ENCODE measurements at places on chromosomes 2 and 18.

DNA sequence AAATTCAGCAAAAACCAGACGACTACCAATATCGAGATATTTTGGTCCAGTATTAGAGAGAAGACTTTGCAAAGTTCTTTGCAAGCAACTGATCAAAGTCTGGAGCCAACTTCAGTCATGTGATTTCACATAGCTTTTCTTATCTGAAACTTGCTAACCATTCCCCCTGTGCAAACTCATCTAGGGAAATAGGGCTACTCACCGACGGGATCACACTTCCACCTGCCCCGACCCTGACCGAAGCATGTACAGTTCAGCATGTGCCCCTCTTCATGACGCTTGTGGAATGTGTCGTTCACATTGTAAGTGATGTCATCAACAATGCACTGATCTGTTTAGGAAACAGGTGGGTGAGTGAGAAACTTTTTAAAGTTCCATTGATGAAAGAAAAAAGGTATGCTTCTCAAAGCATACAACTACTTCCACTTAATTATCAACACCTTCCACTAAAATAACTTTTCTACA lies 15.4 kb downstream of the FN1 start:
- DNase-seq = no peak

DNA sequence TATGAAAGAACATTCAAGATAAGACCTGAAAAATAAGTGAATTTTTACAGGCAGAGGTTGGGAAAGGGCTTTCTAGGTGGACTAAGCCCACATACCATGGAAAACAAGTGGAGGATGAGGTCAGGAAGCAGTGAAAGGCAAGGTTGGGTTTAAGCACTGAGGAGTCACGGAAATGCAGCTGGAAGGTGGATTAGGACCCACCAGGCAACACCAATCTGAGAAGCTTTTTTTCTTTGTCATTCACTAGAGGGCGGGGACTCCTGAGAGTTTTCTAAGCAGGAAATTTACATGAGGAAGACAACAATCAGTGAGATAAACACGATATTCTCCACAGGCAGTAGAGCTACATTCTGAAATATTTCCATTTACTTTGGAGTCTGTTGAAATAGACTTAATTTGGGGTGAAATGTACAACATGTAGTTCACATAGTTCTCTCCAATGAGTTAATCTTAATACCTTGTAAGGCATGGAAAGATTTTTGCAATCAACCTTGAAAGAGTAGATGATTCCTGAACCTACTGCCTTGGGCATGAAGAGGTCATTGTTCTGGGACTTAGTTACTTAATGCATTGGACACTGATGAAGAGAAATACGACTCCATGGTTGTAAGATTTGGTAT lies 40.7 kb downstream of the VIT start:
- no peak for DNase-seq

- no peak for DNase-seq
Observed at GRCh38 chr2:106991866-106992265, 105.9 kb upstream of the ST6GAL2 start.

DNA sequence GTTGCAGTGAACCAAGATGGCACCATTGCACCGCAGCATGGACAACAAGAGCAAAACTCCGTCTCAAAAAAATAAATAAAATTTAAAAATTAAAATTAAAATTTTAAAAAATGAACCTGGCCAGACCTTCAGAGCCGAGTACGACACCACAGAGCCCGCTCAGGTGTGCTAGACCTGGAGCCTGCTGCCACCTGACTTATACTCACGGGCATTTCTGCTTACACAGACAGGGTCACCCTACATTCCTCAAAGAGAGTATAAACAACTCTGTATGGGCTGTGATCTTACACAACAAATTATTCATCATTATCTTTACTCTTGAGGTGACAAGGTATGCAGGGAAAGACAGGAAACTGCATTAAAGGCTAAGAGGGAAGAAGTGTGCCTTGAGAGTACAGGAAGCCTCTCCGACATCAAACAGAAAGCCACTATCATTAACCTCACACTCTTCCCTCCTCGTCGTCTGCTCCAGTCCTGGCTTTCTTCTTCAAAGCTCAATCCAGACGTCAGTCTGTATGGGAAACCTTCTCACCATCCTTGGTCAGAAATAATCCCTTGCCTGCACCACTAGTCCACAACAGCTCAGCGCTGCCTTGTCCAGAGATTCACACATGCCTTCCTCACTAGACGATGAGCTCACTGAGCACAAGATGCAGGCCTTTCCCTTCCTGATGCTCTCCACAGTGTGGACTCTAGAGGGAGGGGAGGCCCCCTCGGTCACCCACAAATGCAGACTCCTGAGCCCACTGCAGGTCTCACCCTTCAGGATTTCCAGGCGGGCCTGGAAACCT lies 56.2 kb downstream of the UXS1 start:
- DNase-seq = no peak

GRCh38 chr2:159683817-159684216 lies 28.5 kb upstream of the MARCHF7 start:
- DNase-seq = no peak

DNA sequence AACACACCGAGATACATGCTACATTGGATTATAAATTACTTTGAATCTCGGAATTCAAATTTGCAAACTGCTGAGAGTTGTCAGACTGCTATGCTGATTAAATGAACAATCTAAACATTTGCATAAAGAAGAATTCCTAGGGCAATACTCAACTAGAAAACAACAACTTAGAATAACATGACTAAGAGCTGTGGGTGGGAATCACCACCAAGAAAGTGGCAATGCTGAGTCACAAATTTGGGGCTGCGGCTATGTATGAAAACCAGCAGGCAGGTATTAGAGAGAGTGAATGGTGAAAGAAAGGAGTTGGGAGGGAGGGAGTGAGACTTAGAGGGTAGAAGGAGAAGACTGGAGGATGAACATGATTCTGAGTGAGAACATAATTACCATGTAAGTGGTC lies 559.5 kb downstream of the PIK3C3 start:
- DNase-seq = no peak

DNA sequence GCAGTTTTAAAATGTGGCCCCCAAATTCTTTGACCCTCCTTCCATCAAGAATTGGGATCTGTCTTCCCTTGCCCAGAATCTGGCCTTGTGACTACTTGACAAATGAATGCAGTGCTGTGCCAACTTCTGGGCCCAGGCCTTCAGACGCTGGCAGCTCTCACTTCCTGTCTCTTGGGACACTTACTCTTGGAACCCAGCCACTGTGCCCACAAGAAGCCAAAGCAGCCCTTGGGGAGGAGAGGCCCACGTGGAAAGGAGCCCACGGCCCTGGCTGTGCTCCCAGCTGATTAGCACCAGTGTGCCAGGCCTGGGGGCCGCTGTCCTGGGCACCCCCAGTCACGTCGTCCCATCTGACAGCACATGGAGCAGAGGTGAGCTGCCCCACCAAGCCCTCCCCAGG lies 56.6 kb downstream of the RPL37A start:
- no peak for DNase-seq

DNA sequence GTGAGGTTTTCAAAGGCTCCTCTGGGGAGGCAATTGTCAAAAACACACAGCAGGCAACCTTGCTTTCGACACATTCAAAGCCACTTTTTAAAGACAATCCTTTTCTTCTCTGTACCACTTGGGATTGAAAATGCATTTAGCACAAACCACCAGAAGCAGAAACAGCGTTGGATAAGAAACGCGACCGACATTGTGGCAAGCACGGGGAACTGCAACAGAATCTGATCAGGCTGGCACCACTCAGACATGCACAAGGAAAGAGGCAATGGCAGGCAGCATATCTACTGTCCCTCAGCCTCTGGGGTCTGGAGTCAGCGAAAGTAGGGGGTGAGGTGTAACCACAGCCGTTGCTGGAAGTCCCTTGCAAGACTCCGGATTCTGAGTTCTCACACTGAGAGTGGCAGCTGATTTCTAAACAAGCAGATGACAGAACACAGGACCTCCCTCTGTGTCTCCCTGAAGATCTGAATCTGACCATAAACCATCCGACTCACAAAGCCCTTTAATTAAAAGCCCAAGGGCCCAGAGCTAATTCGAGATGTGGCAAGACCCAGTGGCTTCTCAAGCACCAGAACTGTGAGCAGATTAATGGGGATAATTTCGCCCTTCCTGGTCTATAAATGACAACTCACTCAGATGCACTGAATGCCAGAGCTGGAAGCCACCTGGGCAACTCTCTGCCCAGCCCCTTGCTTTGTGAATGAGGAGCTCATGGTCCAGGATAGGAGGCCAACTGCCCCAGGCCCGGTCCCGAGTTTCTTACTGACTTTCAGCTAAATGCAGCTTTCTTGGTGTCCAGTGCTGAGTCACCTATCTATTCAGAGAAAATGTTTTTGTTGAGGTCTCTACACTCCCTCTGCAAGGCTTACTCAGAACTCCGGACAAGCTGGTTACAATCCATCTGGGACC lies 29.6 kb downstream of the CYRIA start:
- DNase-seq = no peak

- DNase-seq = no peak
Observed at GRCh38 chr2:96681540-96681939, 39.0 kb downstream of the FER1L5 start.

- no peak for DNase-seq
Observed at GRCh38 chr2:28312307-28313219, 80.1 kb upstream of the FOSL2 start.

DNA sequence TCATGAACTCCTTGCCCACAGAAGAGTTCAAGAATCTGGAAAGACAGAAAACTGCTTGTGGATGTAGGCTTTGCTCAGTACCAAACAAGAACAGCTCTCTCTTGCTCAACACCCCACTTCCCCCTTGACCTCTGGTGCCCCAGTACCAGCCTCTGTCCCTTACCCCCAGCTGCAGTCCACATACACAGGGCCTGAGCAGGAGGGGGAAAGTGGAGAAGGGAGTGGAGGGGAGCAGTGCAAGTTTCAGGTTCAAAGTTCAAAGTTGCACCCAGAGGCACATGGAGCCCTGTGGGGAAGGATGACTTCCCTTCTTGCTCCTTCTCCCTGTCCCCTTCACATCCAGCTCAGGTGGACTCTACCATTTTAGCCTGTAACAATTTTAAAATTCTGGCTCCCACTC lies 61.1 kb upstream of the LPIN2 start:
- no peak for DNase-seq

DNA sequence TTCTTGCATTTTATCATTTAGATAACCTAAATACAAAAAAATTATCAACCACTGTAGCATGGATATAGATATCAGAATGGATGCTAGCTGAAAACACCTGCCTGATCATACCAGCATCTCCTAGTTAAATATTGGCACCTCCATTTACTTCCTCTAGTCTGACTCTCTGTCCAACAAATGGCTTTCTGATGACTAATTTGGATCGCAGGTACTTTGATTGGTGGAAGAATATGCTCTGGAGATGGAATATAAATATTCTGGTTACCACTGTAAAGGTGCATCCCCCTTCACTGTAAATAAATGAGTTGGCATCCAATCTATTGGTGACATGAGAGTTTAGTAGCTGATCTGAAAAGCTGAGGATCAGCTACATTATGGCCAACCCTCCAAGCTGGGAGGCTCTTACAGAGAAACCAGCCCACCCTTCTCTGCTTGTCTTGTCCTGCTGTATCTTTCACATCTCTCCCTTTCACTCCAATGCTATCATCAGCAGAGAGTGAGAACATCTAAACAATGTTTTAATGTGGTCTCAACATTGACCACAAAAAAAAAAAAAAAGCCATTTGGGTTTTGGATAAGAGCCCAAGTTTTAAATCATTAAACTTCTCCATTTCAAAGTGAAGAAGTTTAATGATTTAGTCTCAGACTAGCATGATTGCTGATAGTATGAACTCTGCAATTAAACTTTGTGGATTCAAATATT lies 90.5 kb downstream of the PMAIP1 start:
- DNase-seq = no peak

GRCh38 chr18:75896865-75897264 lies 469.4 kb upstream of the SMIM21 start:
- DNase-seq = no peak

GRCh38 chr2:117738991-117739839 lies 75.3 kb upstream of the DDX18 start:
- DNase-seq = no peak

DNA sequence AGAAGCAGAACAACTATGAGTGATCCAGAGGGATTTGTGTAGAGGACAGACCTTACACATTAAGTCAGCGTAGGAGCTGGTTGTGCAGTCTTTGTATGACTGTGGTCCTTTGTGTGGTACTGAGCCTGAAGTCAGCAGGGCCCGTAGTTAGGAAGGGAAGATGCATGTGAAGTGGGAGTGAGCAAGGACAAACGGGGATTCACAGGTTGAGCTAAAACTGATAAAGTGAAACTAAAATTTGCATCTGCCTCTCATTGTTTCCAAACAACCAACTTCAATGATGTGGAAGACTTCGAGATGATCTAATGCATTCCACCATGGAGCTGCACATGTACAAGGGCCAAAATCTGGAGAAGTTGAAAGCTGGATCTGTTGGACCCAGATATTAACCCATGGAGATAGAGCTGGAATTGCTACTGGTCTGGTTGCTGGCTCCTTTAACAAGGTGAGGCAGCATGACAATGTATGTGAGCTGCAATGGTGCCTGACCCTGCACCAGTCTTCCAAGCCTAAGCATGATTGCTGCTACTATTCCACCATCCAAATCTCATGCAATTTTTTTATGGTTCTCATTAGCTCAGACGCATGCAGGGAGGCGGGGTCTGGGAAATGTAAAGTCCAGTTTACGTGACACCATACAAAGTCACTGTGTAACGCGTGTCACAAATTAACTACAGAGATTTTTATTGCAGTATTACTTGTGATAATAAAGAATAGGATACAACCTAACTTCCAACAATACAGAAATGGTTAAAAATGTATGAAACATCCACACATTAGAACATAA lies 12.1 kb upstream of the CYBRD1 start:
- no peak for DNase-seq

GRCh38 chr2:129945557-129945956 lies 33.9 kb upstream of the RAB6C start:
- DNase-seq = no peak
